Adrenal gland (tissue), 19 donors: ENCODE measurements at places on chromosomes 7 and 10.

DNA sequence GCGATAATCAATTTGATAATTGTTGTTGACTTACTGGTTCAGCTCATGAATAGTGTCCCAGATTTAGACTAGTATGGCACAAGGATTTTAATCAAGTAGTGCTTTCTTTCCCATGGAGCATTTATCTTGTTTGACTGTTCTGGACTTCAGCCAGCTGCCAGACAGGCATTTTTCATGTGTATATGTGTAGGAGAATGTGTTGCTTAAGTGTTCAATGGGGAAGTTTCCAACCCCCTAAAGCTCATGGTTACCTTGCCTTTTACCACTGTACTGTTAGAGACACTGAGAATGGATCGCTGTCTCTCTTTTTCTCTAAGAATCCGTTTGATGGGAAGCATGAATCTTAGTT, 103.9 kb downstream of the LRRC4 start:
- H3K36me3 ChIP-seq = no peaks in the 10 kb centered on the region
- no peak overlapping the region for H3K27ac ChIP-seq
- H3K27me3 ChIP-seq = no peaks in the 10 kb centered on the region
- H3K4me1 ChIP-seq = peaks cover 14% of the 10 kb centered on the region

DNA sequence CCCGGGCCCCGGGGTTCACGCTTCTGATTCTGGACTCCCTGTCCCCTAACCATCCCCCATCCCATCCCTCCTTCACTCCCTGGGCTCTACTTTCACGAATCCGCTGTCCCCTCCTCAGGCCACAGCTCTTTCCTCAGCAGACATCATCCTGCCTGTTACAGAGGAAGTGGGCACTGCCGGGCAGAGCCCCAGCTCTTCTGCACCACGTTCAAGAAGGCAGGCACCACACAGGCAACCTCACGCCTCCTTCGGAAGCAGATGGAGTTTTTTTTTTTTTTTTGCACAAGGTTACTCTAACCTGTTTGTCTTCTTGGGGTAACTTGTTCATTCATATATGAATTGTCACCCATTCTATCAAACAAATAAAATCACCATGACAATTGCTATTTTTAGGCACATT, 17.9 kb upstream of the ZNF32 start:
- DNase-seq = no peak
- H3K4me3 ChIP-seq = no peak overlapping the region
- peaks cover 17% of the 10 kb centered on the region for H3K27me3 ChIP-seq
- no peaks in the 10 kb centered on the region for H3K4me1 ChIP-seq
- no peak overlapping the region for H3K27ac ChIP-seq

GRCh38 chr7:40299097-40299496, 164.3 kb downstream of the SUGCT start:
- H3K27ac ChIP-seq = no peak overlapping the region
- DNase-seq = no peak
- no peaks in the 10 kb centered on the region for H3K27me3 ChIP-seq
- H3K4me1 ChIP-seq = no peaks in the 10 kb centered on the region
- H3K4me3 ChIP-seq = no peak overlapping the region

- H3K36me3 ChIP-seq = no peaks in the 10 kb centered on the region
- no peak overlapping the region for H3K27ac ChIP-seq
- no peaks in the 10 kb centered on the region for H3K27me3 ChIP-seq
- no peak overlapping the region for H3K4me3 ChIP-seq
- no peaks in the 10 kb centered on the region for H3K4me1 ChIP-seq
- DNase-seq = no peak
These were observed 32.0 kb downstream of the ITGB8 start for GRCh38 chr7:20362574-20363253.

DNA sequence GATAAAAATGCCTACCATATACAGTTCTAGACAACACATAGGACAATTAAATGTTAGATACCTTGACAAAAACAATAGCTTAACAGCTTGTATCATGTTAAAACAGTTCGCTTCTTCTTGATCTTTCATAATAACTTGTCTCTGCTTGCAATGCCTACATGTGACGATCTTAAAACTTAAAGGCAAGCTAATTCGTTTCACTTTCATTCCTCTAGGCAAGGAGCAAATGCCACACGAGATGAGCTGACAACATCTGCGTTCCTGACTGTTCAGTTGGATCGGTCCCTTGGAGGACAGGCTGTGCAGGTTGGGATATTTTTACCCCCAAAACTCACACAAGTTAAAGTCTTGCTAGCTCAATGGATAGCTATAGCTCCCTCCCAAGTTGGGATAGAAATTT, 51.6 kb upstream of the ARL4A start:
- no peak overlapping the region for H3K27ac ChIP-seq
- H3K4me3 ChIP-seq = no peak overlapping the region
- H3K36me3 ChIP-seq = no peaks in the 10 kb centered on the region
- no peaks in the 10 kb centered on the region for H3K4me1 ChIP-seq

DNA sequence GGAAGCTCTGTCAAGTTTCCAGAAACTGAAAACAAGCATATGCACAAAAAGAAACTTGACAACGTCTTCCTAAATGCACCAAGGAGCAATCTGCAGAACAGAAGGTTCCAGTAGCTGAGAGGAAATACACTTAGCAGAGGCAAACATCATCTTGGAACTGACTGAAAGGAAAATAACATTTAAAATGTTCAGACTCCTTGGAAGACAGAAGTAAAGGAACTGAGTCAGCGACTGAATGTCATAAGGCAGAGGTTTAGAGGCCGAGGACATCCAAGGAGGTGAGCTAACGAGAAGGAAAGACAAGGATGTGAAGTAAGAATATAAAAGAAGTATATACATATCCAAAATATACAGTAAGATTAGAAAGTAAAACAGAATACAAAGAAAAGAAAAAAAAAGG, 24.1 kb downstream of the SEMA3D start:
- no peak for DNase-seq

DNA sequence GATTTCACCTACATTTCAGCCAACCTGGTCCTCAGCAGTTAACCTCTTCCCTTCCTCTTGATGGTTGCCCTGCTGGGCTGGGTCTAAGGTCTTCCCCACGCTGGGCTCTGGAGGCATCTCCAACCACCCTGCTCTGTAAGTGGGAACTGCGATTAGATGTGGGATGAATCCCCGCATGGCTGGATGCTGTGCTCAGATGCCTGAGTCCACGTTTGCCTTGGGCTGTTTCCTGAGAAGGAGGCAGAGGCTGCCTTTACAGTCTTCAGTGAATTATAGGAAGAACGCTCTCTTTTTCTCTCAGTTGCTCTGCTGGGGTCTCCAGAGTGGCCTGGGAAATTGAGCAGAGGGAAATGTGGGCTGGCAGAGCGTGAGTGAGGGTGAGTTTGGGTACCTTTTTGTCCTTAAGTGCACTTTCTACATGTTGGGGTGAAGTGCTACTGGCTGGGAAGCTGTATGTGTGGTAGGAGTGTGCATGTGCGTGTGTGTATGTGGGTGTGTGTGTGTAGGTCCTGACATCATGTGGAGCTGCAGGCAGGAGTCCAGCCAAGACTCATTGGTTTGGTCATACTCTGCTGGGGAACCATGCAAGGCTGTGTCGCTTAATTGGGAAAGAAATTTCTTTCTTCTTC, 1.5 kb downstream of the GIMAP8 start:
- DNase-seq = no peak
- no peak overlapping the region for H3K4me3 ChIP-seq
- H3K36me3 ChIP-seq = no peaks in the 10 kb centered on the region
- H3K27ac ChIP-seq = no peak overlapping the region
- H3K4me1 ChIP-seq = peaks cover 14% of the 10 kb centered on the region

DNA sequence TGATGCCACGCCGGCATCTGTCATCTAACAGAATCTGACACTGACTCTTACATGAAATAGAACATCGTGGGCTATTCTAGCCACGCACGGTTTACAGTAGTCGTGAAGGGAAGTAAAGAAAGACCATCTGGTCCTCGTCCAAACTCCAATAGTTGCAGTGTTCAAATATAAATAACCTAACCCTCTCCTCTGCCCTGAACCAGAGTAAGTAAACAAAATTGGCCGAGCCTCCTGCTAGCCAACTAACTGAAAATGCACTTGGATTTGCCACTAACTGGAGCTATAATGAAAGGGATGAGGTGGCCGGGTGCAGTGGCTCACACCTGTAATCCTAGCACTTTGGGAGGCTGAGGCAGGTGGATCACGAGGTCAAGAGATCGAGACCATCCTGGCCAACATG, 29.5 kb upstream of the ZC3HAV1L start:
- H3K36me3 ChIP-seq = no peaks in the 10 kb centered on the region
- no peaks in the 10 kb centered on the region for H3K27me3 ChIP-seq
- H3K4me1 ChIP-seq = no peaks in the 10 kb centered on the region
- no peak overlapping the region for H3K27ac ChIP-seq

DNA sequence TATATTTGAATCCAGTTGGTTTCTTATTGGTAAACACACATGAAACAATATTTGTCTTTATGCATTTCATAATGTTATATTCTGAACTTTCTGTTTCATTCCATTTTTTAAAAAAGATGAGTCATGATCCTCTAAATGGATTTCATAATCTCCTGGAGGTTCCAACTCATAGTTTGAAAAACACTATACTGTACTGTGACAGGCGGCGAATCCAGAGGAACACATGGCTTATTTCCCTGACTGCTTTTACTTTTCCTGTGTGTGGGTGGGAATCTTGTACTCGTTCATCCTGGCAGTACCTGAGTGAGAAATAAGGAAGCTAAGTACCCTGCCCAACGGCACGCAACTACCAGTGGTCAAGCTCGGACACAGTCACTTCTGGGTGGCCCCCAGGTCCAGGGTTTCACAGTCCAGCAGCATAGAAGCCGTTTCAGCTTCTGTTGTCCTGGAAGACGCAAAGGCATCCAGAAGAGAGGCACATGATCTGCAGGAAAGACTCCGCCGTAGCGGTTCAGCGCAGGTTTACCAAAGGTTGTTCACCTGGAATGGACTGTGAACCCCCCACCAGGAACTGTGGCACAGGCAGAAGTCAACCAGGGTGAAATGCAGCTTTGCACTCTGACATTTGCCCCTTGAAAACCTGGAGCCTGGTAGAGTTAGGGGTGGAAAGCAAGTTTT, 117.7 kb downstream of the CCNY start:
- no peak overlapping the region for H3K4me3 ChIP-seq
- no peaks in the 10 kb centered on the region for H3K36me3 ChIP-seq
- no peaks in the 10 kb centered on the region for H3K27me3 ChIP-seq
- peaks cover 80% of the 10 kb centered on the region for H3K4me1 ChIP-seq
- DNase-seq = peak; percentile 44
